ENCODE measurements at places on chromosomes 11 and 22.

GRCh38 chr11:8707541-8708191 is 25.1 kb downstream of the RPL27A start:
- no peak for DNase-seq

DNA sequence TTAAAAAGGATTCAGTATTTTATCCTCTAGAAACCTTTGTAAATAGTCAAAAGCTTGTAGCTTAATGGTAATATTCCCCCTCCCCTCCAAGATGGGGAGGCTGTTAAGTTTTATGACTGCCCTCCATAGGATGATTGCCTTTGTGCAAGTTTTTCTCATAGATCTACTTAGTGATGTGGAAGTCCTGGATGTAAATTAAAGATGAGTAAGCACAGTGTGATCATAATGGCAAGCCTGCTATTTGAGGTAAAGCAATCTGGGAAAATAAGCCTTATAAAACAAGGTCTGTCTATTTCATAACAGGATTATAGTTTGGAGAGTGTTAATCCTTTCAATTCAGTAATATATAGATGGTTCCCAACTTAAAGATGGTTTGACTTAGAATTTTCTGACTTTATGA is 216.3 kb downstream of the DDX10 start:
- DNase-seq, result no peak

GRCh38 chr11:76159983-76160661 is 46.2 kb downstream of the WNT11 start:
- no peak for DNase-seq

GRCh38 chr11:59556917-59557348 is 45.6 kb downstream of the OR4D9 start:
- DNase-seq, result no peak

DNA sequence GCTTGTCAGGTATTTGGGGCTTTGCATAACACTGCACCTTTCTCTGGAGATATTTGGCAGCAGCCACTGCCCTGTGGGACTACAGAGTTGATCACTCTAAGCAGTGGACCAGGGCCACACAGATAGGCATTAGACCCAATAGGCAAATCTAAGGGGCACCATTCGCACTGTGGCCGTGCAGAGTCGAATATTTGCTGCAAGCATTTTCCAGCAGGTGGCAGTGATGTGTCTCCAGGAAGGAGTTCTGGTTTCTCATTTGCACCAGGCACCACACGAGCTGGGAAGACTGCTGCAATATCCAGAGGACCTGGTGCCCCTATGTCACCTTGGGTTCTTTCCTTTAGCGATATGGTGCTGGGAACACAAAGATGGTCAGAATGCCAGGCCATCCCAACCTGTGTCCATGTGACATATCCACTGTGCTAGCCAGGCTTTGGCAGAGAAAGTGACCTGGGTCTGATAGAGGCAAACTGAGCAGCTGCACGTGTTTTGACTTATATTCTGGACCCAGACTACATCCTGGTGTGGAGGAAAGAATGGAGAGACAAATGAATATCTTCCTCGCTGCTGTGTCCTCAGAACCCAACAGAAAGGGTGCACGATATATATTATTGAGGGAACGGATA is 318.7 kb downstream of the BUD13 start:
- no peak for DNase-seq

- no peak for DNase-seq
These were observed 11.2 kb downstream of the CRYBB1 start for GRCh38 chr22:26606611-26607010.

GRCh38 chr11:133936136-133936535 is 20.6 kb downstream of the IGSF9B start:
- DNase-seq, result no peak

DNA sequence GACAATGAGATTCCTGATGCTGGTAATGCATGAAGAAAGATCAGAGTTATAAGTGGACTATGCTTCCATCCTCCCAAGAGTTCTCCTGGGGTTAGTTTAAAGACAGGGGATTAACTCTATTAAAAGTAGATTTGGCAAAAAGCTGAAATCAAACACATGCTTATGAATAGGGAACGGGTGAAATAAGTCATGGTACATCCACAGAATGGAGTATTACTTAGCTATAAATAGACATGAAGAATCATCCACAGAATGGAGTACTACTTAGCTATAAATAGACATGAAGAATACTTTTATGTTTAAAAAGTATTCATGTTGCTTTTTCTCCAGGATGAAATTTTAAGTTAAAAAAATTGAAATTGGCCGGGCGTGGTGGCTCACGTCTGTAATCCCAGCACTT is 596.4 kb upstream of the B3GAT1 start:
- no peak for DNase-seq

DNA sequence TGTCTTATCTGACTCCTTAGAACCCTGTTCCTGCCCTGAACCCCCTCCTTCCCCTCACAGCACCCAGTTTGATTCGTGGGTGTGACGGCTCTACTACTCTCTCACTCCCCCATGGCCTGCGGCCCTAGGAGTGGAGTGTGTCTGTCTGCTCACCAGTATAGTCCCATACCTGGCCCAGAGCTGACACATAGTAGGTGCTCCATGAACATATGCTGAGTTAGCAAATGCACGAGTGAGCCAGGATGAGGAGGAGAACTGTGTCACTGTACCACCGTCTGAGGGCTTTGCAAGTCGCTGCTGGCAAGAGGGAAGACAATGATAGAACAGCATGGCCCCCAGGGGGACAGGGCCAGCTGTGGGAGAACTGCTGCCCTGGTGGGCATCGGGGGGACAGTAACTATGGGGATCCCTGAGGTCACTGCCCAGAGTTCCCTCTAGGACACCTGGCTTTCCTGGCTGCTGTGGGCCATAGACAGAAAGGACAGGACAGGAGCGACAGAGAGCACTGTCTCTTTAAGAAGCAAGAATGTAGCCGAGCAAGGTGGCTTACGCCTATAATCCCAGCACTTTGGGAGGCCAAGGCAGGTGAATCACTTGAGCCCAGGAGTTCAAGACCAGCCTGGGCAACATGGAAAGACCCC is 19.2 kb upstream of the KIAA0930 start:
- DNase-seq, result no peak

GRCh38 chr11:12007769-12008737 is at the start of gene DKK3:
TSS of gene DKK3 (minus strand) at chr11:12008626. CDS start at chr11:12008582, 44 bp downstream.
- no peak for DNase-seq

DNA sequence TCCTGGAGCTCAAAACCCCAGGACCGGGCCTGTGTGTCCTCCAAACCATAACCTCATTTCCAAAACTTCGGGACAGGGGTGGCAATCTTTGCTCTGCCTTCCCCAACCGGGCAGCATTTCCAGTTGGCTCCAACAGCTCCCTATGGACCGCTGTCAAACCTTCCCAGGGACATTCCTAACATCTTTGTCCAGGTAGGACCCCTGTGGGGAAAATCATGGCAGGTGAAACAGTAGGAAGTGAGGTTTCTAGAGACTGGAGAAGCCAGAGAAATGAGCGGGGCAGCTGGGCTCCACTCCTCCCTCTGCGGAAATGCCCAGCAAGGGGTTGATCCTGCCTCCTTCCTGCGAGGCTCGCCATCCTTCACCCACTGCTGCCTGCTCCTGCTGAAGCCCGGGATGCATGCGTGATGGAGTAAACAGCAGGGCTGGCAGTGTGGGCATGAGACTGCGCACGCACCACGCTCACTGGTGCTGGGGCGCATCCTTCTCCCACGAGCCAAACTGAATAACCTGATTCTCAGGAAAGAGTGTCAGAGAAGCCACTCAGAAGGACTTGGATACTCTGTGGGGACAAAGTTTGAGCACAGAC is 136.4 kb downstream of the BUD13 start:
- no peak for DNase-seq

- DNase-seq, result no peak
These were observed 389.1 kb downstream of the NXPE2 start for GRCh38 chr11:115067471-115067870.

GRCh38 chr11:68038226-68038717 is 553 bp upstream of the TCIRG1 start:
- no peak for DNase-seq

DNA sequence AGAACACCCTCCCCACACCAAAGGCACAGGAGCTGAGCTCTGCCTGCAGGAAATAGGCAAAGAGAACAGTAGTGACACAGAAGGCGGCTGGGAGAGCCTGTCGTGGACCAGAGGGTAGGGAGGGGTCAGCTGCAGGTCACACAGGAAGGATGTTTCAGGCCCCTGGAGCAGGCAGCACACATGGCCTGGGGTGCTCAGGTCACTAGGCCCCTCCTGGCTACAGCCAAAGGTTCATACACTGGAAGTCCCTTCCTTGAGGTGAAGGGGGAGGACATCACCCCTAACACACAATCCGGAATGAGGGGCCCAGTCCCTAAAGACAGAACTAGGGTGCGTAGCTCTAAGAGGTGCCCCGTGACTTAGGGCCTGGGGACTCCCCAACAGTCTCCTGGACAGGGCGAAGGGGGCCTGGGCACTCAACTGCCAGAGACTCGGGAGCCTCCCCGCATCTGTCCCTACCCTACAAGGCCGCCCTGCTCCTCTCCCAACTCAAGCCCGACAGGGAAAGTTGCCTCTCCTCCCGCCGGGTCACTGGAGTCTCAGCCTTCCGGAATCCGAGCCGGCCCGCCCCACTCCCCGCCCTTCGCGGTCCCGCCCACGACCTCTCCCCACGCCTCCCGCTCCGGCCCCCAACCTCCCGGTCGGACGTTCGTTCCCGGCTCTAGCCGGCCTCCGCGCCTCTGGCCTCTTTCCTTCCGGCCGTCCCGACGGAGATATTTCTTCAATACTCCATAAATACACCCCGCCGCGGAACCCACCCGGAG is at the start of gene CYB5R2:
Gene CYB5R2, minus strand, starts transcription at position 541 of the 764 bp plus-strand sequence. CDS start 675 bp downstream, outside the sequence.
- no peak for DNase-seq

DNA sequence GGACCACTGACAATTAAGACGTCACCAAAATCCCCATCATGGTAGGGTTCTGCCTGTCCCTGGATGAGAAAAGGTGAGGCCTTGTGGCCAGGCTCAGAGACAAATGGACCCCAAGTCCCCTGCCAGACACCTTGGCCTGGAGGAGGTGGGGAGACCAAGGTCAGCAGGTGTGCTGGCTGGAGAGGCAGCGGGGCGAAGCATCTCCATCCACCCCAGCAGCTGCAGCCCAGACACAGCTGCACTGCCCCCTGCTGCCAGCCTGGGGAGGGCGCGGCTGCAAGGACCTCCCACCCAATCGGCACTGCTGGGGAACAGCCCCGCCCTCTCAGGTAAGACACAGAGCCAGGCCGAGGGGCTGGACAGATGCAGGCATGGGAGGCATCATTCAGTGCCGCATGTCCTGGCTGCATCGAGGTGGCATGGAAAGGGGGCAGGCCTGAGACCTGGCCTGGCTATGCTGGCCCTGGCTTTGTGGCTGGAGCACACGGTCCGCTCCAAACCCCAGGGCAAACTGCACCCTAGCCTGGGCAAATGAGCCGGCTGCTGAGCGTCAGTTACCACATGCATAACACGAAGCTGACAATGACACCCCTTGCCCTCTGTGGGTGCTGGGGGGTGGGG is 12.2 kb upstream of the MFNG start:
- DNase-seq, result no peak

DNA sequence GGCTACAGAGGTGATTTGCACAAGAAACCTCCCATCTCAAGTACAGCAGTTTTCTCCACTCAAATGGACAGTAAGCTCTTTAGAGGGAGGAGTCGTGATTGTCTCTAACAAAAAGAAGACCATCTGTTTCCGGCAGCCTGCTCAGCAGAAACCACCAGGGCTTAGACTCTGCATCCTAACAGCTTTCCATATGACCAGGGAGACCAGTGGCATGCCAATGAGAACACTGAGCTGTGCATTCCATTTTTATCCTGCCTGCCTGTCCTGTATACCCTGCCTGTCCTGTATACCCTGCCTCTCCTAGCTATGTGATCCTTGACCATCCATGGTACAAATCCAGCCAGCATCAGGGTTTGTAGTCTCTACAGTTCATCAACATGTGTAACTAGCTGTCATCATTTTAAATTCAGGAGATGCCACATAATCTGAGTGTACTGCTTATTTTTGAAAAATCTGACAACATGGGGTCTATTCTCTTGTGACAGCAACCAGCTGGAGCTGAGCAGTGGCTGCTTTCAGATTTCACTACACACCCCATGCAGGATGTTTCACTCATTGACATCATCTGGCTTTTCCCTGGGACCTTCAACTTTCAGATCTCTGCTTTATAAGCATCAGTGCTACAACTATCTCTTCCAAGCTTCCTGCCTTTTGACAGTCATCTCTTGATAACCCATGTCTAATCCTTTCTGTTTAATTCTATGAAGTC is 50.5 kb upstream of the POU2AF2 start:
- DNase-seq, result no peak

DNA sequence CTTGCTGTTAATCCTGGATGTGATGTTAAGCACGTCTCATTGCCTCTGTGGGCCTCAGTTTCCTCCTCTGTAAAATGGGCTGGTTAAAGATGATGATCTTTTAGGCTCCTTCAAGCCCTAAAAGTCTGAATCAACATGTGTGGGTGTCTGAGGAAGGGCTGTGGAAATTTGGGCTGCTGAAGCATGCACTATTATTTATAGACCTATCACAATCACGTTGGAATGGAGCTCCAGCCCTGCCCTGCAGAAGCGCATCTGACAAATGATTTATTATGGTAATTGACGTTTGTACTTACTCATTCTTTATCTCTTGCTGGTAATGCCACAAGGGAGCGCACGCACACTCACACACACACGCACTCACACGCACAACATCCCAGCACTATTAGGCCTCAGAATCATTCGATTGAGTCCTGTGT is 20.4 kb downstream of the P2RX3 start:
- DNase-seq, result no peak

DNA sequence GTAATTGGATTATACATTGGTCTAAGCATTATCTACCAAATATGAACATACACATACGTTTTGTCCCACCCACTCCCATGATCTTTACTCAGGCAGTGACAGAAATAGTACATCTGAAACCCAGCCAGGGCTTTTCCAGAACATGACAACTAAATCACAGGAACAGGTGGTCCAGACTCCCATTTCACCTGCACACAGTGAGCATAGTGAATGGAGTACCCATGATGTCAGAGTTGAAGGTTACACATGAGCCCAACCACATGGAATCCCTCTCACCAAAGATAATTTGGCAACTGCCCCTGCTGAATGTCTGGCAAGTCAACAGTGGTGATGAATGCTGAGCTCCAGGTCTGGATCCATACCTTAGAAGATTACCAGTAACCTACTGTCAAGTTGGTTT is 411.9 kb upstream of the LUZP2 start:
- no peak for DNase-seq

Measured in pulmonary artery endothelial cell (primary cell).